ENCODE measurements at places on chromosomes 2 and 18. TPM values are rescaled to one million over a fixed set of nuclear protein-coding genes. Genes with fewer than 3 reads are reported as not detected.

Gene CFC1
- not detected for total RNA-seq

Gene LHCGR
- 0.31 TPM for total RNA-seq

Gene PHLPP1
- 52.0 TPM for total RNA-seq

Gene ZEB2
- 0.46 TPM for total RNA-seq

Gene EGR4
- total RNA-seq = 0.09 TPM

Gene TGIF1
- 201 TPM for total RNA-seq

Gene CPS1
- total RNA-seq = 9.0 TPM

DNA sequence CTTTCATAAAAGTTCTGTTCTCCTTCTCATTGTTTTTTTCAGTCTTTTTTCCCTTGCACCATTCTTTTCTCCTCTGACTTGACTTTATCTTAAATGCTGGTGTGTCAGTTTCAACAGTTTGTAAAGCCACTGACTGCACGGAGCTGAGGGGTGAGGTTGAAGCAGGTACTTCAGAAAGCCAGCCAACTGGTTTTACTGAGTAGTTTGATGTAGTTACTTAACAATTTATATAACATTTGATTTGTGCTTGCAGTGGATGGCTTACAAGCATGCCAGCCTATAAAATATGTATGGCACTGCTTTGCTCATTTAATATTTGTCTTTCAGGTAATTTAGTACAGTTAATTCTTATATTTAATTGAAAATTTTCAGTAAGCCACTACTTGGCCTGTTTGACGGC, 55.4 kb downstream of the FAM171B start:
- H3K36me3 ChIP-seq = peaks cover 13% of the 10 kb centered on the region
- no peak for DNase-seq
- H3K27ac ChIP-seq = no peak overlapping the region
- no peak overlapping the region for H3K4me3 ChIP-seq
- no peaks in the 10 kb centered on the region for H3K4me1 ChIP-seq

DNA sequence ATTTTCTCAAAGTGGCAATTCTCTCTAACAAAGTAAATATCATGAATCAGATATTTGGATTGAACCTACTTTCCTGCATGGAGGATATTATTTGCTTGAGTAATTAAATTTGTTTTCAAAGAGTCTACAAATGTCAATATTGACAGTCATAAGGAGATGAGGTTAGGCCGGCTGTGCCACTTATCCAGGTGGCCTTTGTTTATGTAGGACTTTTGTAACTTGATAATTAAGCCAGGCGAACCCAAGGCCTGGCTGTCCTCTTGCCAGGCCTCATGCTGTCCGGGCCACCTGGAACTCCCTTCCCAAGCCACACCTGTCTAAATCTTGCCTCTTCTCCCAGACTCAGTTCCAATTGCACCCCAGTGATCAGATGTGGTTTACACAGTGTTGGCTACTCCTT, 255.2 kb downstream of the ACKR3 start:
- H3K27ac ChIP-seq = peak overlapping the region; percentile 82
- no peak for DNase-seq
- peaks cover 3% of the 10 kb centered on the region for H3K36me3 ChIP-seq
- peaks cover 58% of the 10 kb centered on the region for H3K4me1 ChIP-seq

- no peaks in the 10 kb centered on the region for H3K27me3 ChIP-seq
- H3K27ac ChIP-seq = no peak overlapping the region
- peaks cover 13% of the 10 kb centered on the region for H3K4me1 ChIP-seq
- DNase-seq = no peak
- H3K4me3 ChIP-seq = no peak overlapping the region
- H3K36me3 ChIP-seq = no peaks in the 10 kb centered on the region
Observed at GRCh38 chr2:217438821-217439220, 564.0 kb downstream of the TNS1 start.

GRCh38 chr2:148658807-148659722, 14.5 kb downstream of the EPC2 start:
- DNase-seq = no peak
- no peaks in the 10 kb centered on the region for H3K27me3 ChIP-seq
- peaks cover 42% of the 10 kb centered on the region for H3K4me1 ChIP-seq
- peaks cover 8% of the 10 kb centered on the region for H3K36me3 ChIP-seq
- H3K4me3 ChIP-seq = no peak overlapping the region
- peak overlapping the region; percentile 91 for H3K27ac ChIP-seq

- H3K4me3 ChIP-seq = peak overlapping the region; percentile 31
- DNase-seq = peak; percentile 72
- no peak overlapping the region for H3K27ac ChIP-seq
- no peaks in the 10 kb centered on the region for H3K36me3 ChIP-seq
Observed at GRCh38 chr2:67846370-67847070, 216.3 kb downstream of the C1D start.

GRCh38 chr2:209578394-209579001, 154.7 kb downstream of the MAP2 start:
- DNase-seq = no peak
- H3K4me3 ChIP-seq = no peak overlapping the region
- H3K4me1 ChIP-seq = peaks cover 32% of the 10 kb centered on the region
- no peak overlapping the region for H3K27ac ChIP-seq
- no peaks in the 10 kb centered on the region for H3K27me3 ChIP-seq

GRCh38 chr18:10201659-10202058, 252.8 kb upstream of the APCDD1 start:
- H3K4me3 ChIP-seq = no peak overlapping the region
- DNase-seq = no peak
- no peak overlapping the region for H3K27ac ChIP-seq
- H3K36me3 ChIP-seq = no peaks in the 10 kb centered on the region

DNA sequence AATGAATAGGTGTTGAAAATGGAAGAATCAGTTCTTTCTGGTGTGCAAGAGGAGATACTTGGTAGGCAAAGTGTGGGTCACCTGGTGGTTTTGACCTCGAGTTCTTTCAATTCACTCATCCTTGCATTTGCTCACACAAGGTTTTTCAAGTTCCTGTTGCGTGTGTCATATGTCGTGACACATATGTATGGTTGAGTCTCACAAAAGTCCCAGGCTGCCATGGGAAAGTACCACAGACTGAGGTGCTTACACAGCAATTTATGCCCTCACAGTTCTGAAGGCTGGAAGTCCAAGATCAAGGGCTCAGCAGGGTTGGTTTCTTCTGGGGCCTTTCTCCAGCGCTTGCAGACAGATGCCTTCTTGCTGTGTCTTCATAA, 64.4 kb downstream of the NCK2 start:
- H3K27me3 ChIP-seq = no peaks in the 10 kb centered on the region
- no peak for DNase-seq
- H3K36me3 ChIP-seq = no peaks in the 10 kb centered on the region
- H3K4me1 ChIP-seq = peaks cover 66% of the 10 kb centered on the region

DNA sequence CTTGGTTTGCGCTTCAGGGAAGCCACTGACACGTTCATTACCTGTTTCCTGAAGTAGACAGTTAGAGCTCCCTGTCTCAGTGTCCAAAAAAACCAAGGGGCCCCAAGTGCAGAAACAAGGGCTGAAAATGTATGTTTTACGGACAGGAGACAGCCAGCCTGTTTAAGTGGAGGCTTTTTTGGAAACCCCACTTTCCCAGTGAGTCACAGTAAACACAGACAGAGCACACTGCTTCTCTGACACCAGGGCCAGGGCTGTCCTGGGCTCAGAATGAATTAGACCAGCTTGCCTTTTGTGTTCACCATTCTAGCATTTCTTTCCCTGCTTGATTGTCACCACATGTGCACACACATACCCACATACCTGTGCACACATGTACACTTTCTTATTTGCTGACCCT, 128.6 kb downstream of the SH3RF3 start:
- H3K36me3 ChIP-seq = no peaks in the 10 kb centered on the region
- peaks cover 6% of the 10 kb centered on the region for H3K4me1 ChIP-seq
- DNase-seq = no peak
- no peak overlapping the region for H3K4me3 ChIP-seq

- H3K4me1 ChIP-seq = peaks cover 13% of the 10 kb centered on the region
- peak overlapping the region; percentile 11 for H3K4me3 ChIP-seq
Observed at GRCh38 chr2:101388232-101388631, 929 bp upstream of the CREG2 start.

DNA sequence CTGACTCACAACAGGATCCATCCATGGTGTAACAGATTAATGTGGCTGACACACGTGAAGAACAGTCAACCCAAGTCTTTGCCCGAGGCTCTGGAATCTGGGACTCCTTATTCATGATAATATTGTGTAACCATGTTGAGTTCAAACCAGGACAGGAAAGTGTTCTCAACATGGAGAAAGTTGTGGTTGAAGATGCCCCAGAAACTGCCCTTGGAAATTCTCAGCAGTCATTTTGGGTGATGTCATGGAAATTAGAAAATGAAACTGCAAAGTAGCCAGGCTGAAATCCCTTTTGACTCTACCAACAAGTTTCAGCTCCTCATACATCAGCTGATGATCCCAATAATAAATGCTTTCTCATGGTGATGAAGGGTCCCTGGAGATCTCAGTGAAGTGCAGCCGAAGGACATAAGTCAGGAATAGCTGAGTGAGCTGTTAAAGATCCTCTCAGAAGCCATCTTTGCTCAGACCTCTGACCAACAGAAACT, 307.7 kb downstream of the TNS1 start:
- H3K27me3 ChIP-seq = no peaks in the 10 kb centered on the region
- peaks cover 5% of the 10 kb centered on the region for H3K4me1 ChIP-seq
- H3K4me3 ChIP-seq = no peak overlapping the region

DNA sequence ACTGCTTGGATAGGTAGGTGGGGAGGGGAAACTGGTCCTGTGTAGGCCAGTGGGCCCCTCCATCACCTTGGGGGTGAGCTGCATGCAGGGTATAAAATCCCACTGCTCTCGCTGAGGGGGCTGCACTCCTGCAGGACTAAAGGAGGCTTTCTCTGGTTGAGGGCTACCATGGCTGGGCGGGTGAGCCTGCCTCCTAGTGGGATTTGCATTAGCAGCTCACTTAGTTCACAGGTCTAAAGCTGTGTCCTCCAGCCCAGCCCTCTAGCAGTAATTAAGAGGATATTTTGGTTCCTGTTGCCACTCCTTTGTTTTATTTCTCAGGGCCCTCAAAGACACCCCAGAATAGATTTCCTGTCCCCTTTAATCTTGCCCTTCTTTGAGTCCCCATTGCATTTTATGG, 24.6 kb downstream of the TMEM127 start:
- no peak overlapping the region for H3K27ac ChIP-seq
- H3K36me3 ChIP-seq = no peaks in the 10 kb centered on the region
- no peaks in the 10 kb centered on the region for H3K27me3 ChIP-seq
- DNase-seq = peak; percentile 36

DNA sequence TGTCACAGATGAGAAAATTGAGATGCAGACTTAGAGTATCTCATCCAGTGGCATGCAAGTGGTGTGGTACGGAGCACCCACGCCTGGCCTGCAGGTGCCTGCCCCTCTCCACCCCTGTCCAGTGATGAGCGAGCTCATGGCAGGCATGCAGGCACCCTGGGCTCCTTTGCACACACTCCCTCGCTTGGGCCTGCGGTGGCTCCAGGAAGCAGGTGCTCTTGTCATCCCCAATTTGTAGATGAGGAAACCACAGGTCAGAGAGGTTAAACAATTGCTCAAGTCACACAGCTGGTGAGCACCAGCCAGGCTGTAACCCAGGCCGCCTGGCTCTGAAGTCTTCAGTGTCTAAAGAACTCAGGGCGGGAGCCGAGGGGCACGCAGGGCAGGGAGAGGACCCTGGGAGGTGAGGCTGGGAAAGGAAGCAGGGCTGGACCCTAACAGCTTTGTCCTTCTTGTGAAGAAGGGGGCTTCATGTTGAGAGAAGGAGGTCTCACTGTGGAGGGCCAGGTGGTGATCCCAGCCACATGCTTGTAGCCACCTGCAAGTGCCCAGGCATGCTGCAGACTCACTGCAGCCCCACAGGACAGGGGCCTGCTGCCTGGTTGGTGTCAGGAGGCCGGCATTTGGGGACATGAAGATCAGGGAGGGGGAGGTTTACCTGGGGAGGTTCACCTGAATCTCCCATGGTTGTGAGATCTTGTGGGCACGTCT, 166.2 kb downstream of the SH3RF3 start:
- H3K4me3 ChIP-seq = no peak overlapping the region
- no peak for DNase-seq
- no peaks in the 10 kb centered on the region for H3K27me3 ChIP-seq

DNA sequence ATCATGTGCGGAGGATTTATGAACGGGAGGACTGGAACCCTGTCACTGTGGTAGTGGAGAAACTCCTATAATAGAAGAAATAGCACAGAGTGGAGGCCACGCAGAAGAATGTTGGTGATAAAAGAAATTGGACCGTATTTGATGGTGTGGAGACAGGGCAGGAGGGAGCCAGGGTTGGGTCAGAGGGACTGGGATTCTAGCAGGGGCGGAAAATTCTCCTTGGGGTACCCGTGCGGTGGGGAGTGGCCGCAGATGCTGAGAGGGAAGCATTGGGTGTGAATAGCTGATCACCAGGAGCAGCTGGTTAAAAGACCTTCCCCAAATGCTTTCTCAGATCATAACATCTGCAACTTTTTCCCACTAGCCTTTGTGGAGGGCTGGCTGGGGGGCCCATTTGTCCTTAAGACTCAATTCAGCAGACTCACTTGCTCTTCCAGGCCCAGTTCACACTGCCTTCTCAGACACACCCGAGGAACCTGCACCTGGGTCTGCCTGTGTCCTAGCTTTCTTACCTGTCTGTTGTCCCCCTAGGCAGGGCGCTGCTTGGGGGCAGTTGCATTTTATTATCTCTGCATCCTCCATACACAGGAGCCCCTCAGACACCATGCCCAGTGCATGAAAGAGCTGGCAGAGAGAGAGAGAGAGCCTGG, 7.1 kb downstream of the SH3BP4 start:
- H3K36me3 ChIP-seq = no peaks in the 10 kb centered on the region
- H3K27me3 ChIP-seq = no peaks in the 10 kb centered on the region
- DNase-seq = no peak
- H3K4me1 ChIP-seq = peaks cover 82% of the 10 kb centered on the region
- H3K27ac ChIP-seq = no peak overlapping the region
- H3K4me3 ChIP-seq = no peak overlapping the region

DNA sequence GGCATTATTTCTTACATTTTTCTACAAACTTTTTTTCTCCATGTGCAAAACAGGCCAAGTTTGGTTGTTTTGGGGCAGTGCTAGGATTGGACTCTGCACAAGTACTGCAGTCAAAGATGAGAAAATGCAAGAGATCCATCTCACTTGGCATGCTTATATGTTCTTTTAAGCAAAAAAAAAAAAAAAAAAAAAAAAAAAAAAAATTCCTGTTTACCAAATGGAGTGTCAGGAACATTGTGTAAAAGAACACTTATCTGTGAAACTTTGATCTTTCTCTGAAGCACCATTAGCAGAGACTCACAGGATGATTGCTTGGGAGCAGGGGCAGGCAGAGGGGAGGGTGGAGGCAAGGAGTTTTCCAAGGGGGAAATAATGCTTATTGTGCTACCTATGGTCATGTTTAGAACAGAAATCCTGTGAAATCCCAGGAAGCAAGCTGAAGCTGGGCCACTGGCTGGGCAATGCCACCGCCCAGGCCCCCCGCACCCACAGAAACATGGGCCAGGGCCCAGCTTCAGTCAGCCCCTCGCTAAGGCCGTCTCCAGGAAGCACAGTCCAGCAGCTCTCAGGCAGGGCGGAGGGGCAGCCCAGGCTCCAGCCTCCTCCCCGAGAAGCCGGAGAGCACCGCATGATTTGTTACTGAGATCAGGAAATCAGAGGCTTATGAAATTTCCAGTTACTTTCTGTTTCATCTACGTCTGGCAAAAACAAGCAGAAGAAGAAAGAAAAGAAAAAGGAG, 229.4 kb downstream of the ZNF516 start:
- no peaks in the 10 kb centered on the region for H3K36me3 ChIP-seq
- H3K4me1 ChIP-seq = peaks cover 31% of the 10 kb centered on the region
- no peak for DNase-seq
- H3K4me3 ChIP-seq = no peak overlapping the region
